ENCODE measurements at places on chromosomes 11 and 22. TPM values are rescaled to one million over a fixed set of nuclear protein-coding genes. Genes with fewer than 3 reads are reported as not detected.
A peak's percentile ranks its signal among the peaks of the same experiment; 100 is the strongest.

GRCh38 chr11:94844031-94844430 is 75.9 kb downstream of the AMOTL1 start:
- no peak for DNase-seq
- no peaks in the 10 kb centered on the region for H3K4me1 ChIP-seq
- H3K36me3 ChIP-seq: no peaks in the 10 kb centered on the region
- H3K4me3 ChIP-seq: no peak overlapping the region

DNA sequence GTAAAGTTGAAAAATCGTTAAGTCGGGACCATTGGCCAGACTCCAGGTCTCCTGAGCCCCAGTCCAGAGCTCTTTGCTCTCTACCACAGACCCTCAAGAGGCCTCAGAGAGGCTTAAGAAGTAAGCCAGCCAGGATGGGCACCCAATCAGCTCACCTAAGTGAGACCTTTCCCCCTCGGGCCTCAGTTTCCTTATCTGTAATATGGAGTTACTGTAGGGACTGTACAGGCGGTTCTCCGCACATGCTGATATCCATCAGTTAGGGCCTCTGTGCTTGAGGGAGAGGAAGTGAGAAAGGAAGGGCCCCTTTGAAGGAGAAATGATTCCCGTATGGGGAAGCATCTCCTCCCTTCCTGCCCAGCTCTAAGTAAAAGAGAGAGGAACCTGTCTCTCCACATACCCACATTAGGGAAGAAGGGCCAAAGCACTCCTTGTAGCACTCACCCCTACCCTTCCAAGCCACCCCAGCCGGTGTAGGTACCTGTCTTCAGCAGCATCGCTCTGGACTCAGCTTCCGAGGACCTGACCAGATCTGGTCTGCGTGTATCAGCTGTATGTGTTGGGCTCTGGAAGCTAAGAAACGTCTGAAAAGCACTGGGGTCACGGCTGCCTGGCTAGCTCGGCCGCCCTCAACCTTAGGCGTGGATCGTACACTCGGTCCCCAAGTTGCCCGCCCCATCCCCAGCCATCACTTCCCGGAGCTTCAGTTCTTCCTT is 653 bp downstream of the NAGA start:
- peak overlapping the region; percentile 86 for H3K4me3 ChIP-seq
- peak overlapping the region; percentile 93 for H3K27ac ChIP-seq
- H3K27me3 ChIP-seq: no peaks in the 10 kb centered on the region
- peaks cover 37% of the 10 kb centered on the region for H3K4me1 ChIP-seq
- DNase-seq: peak; percentile 36
- H3K36me3 ChIP-seq: peaks cover 25% of the 10 kb centered on the region

GRCh38 chr11:120793150-120793549 is 230.8 kb upstream of the TBCEL start:
- H3K27me3 ChIP-seq: no peaks in the 10 kb centered on the region
- no peaks in the 10 kb centered on the region for H3K4me1 ChIP-seq
- H3K36me3 ChIP-seq: no peaks in the 10 kb centered on the region
- no peak for DNase-seq
- H3K27ac ChIP-seq: no peak overlapping the region

GRCh38 chr11:71454470-71455113 is 1.6 kb downstream of the NADSYN1 start:
- peak; percentile 31 for DNase-seq
- H3K27me3 ChIP-seq: no peaks in the 10 kb centered on the region
- peak overlapping the region; percentile 79 for H3K27ac ChIP-seq

- H3K27me3 ChIP-seq: peaks cover 6% of the 10 kb centered on the region
- peaks cover 27% of the 10 kb centered on the region for H3K4me1 ChIP-seq
- H3K27ac ChIP-seq: peak overlapping the region; percentile 3
- H3K36me3 ChIP-seq: no peaks in the 10 kb centered on the region
- DNase-seq: peak; percentile 45
These were observed 18.4 kb downstream of the ABTB2 start for GRCh38 chr11:34339149-34340064.

- no peaks in the 10 kb centered on the region for H3K27me3 ChIP-seq
- no peak overlapping the region for H3K4me3 ChIP-seq
- no peak overlapping the region for H3K27ac ChIP-seq
These were observed 129.7 kb downstream of the SPATA19 start for GRCh38 chr11:133715602-133716001.

- no peaks in the 10 kb centered on the region for H3K36me3 ChIP-seq
- H3K27me3 ChIP-seq: peaks cover 2% of the 10 kb centered on the region
- H3K27ac ChIP-seq: no peak overlapping the region
- H3K4me3 ChIP-seq: no peak overlapping the region
These were observed 87.4 kb upstream of the SHISAL1 start for GRCh38 chr22:44399906-44400762.

DNA sequence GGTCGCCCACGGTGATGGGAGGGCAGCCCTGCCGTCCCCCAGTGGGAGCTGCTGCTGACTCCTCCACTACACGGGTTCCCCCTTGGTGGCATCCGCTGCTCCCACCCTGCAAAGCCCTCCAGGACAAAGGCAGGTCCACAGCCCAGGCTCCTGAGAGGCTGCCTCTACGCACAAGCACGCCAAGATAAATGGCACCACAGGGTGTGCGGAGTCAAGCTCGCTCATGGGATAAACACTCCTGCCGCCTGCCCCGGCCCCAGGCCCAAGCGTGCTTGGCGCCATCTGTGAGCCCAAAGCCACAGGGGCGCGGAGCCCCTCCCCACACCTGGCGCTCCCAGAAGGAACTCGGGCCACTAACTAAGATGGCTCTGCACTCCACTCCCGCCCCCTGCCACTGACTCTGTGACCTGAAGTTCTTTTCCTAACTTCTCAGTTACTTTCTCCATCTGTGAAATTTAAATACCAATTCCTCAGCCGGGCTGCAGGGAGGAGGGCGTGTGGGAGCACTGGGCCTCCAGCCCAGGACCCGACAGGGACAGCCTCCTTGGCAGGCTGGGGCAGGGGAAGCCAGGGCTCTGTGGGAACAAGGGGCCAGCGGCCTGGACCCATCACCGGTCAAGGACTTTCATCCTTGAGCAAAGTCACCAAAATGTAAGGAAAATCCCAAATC is 14.9 kb downstream of the EHD1 start:
- H3K27ac ChIP-seq: peak overlapping the region; percentile 94
- H3K4me3 ChIP-seq: peak overlapping the region; percentile 63
- no peaks in the 10 kb centered on the region for H3K27me3 ChIP-seq
- H3K36me3 ChIP-seq: peaks cover 48% of the 10 kb centered on the region
- no peak for DNase-seq

GRCh38 chr11:58125469-58125868 is at the start of gene OR9I1:
TSS of gene OR9I1 (minus strand) at chr11:58125530. CDS start at chr11:58119444, 6,086 bp downstream.
- H3K4me1 ChIP-seq: no peaks in the 10 kb centered on the region
- H3K27me3 ChIP-seq: peaks cover 2% of the 10 kb centered on the region
- no peak within 1 kb of the TSS for H3K27ac ChIP-seq
- DNase-seq: no peak
- H3K4me3 ChIP-seq: no peak within 1 kb of the TSS

DNA sequence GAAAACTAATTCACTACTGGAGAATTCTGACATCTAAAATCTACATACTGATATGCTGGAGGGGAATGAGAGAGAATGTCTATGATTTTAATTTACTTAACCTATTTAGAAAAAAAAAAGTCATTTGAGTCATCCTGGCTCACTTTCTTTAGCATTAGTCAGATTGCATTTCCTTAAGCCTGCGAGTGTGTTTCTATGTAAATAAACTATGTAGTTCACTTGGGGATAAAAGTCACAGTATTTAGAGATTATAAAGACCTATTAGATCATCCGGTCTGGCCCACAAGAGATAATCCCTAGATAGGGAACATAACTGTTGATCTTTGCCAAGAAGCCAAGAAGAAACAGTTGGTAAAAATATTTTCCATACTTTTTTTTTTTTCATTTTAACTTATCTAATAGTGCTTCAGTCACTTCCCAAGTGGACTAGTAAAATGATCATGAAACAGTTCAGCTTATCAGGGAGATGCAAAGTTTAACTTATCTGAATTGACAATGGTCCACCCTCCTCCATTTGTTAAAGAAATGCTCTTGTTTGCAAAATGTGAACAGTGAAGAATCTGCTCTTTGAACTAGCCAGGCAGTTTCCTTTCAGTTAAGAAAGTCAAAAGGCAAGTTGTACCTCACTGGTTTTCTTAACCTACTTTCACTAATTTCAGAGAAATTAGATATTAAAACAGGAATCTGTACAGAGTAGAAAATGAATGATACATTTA is 21.2 kb upstream of the BLID start:
- H3K27me3 ChIP-seq: no peaks in the 10 kb centered on the region
- H3K27ac ChIP-seq: no peak overlapping the region
- H3K4me1 ChIP-seq: no peaks in the 10 kb centered on the region
- no peaks in the 10 kb centered on the region for H3K36me3 ChIP-seq

GRCh38 chr11:105935791-105936190 is 86.2 kb downstream of the MSANTD4 start:
- H3K27me3 ChIP-seq: no peaks in the 10 kb centered on the region
- H3K36me3 ChIP-seq: no peaks in the 10 kb centered on the region

DNA sequence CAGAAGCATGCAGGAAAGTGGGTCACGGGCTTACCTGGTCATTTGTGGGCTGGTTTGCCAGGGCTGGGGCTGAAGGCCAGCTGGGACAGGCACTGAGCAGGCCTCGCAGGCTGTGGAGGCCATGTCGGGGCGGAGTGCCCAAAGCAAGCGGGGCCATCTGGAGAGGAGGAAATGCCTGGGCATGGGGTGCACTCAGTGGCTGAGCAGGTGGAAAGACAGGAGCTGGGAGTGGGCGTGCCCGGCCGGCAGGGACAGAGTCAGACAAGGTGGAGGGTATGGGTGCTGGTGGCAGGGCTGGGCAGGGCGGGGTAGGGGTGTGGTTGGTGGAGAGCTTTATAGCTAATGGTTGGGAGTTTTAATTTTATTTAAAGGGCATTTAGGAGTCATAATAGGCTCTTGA is 27.4 kb downstream of the DAGLA start:
- H3K27me3 ChIP-seq: peaks cover 17% of the 10 kb centered on the region
- H3K27ac ChIP-seq: no peak overlapping the region
- no peak overlapping the region for H3K4me3 ChIP-seq

GRCh38 chr11:108474664-108475463 is 7.5 kb upstream of the C11orf65 start:
- no peak overlapping the region for H3K27ac ChIP-seq
- no peaks in the 10 kb centered on the region for H3K4me1 ChIP-seq
- H3K4me3 ChIP-seq: no peak overlapping the region
- DNase-seq: no peak

- no peak for DNase-seq
- no peak overlapping the region for H3K27ac ChIP-seq
- H3K4me1 ChIP-seq: peaks cover 3% of the 10 kb centered on the region
These were observed 70.6 kb upstream of the SPON1 start for GRCh38 chr11:13891911-13892310.

- DNase-seq: peak; percentile 54
- no peak overlapping the region for H3K4me3 ChIP-seq
- no peak overlapping the region for H3K27ac ChIP-seq
- peaks cover 24% of the 10 kb centered on the region for H3K27me3 ChIP-seq
- no peaks in the 10 kb centered on the region for H3K4me1 ChIP-seq
- no peaks in the 10 kb centered on the region for H3K36me3 ChIP-seq
These were observed 71.7 kb downstream of the RAB38 start for GRCh38 chr11:88103337-88104206.

- no peak overlapping the region for H3K4me3 ChIP-seq
- H3K4me1 ChIP-seq: peaks cover 22% of the 10 kb centered on the region
- no peak for DNase-seq
- H3K27me3 ChIP-seq: no peaks in the 10 kb centered on the region
These were observed 57.2 kb downstream of the GRAMD1B start for GRCh38 chr11:123487157-123487744.

GRCh38 chr11:95853138-95853537 is 62.8 kb downstream of the CEP57 start:
- no peaks in the 10 kb centered on the region for H3K27me3 ChIP-seq
- no peak overlapping the region for H3K4me3 ChIP-seq
- H3K4me1 ChIP-seq: peaks cover 2% of the 10 kb centered on the region

- peak; percentile 51 for DNase-seq
- H3K4me3 ChIP-seq: no peak overlapping the region
- no peaks in the 10 kb centered on the region for H3K36me3 ChIP-seq
- no peak overlapping the region for H3K27ac ChIP-seq
- H3K27me3 ChIP-seq: peaks cover 14% of the 10 kb centered on the region
- H3K4me1 ChIP-seq: no peaks in the 10 kb centered on the region
These were observed 10.7 kb upstream of the GSTP1 start for GRCh38 chr11:67572747-67573419.

DNA sequence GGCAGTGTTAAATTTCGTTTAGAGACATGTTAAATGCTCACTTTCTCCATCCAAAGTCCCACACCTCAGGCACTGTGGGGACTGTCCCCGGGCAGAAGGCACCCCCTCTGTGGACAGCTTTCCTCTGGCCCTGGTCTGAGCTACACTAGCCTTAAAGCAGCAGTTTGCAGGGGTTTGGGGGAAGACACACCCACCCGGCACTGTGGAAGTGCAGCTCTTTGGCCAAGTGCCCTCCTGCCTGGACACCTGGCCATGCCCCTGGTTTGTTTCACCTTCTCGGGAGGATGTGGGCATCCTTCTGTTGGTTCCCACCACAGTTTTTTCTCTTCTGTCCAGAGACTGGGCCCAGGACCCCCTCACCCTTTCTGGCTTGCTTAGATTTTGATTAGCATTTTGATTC is 1254.7 kb downstream of the BRD1 start:
- H3K27me3 ChIP-seq: peaks cover 15% of the 10 kb centered on the region
- peaks cover 1% of the 10 kb centered on the region for H3K4me1 ChIP-seq
- H3K27ac ChIP-seq: no peak overlapping the region

- H3K27me3 ChIP-seq: peaks cover 7% of the 10 kb centered on the region
- no peak overlapping the region for H3K4me3 ChIP-seq
- DNase-seq: no peak
- H3K27ac ChIP-seq: no peak overlapping the region
- no peaks in the 10 kb centered on the region for H3K36me3 ChIP-seq
These were observed 23.2 kb downstream of the AMOTL1 start for GRCh38 chr11:94791216-94791889.

- H3K27me3 ChIP-seq: no peaks in the 10 kb centered on the region
- H3K4me3 ChIP-seq: no peak overlapping the region
- DNase-seq: no peak
- H3K27ac ChIP-seq: no peak overlapping the region
- H3K36me3 ChIP-seq: no peaks in the 10 kb centered on the region
These were observed 359.3 kb downstream of the CADM1 start for GRCh38 chr11:115144914-115145313.

GRCh38 chr11:62001450-62002191 is 34.2 kb upstream of the FTH1 start:
- no peak overlapping the region for H3K27ac ChIP-seq
- no peak for DNase-seq
- H3K36me3 ChIP-seq: peaks cover 10% of the 10 kb centered on the region
- no peaks in the 10 kb centered on the region for H3K4me1 ChIP-seq
- no peaks in the 10 kb centered on the region for H3K27me3 ChIP-seq

Gene DEUP1
- not detected for total RNA-seq

Gene CALCA
- not detected for total RNA-seq

Gene ACTN3
- not detected for total RNA-seq

Gene GRM5
- not detected for total RNA-seq

Gene SBF2
- 5.1 TPM for total RNA-seq

Gene TMEM191B
- 0.94 TPM for total RNA-seq

Gene RTN4RL2
- total RNA-seq: 0.57 TPM

Gene GGT5
- total RNA-seq: 0.44 TPM

Gene TPBGL
- 0.13 TPM for total RNA-seq

Gene C22orf31
- total RNA-seq: not detected

Gene LRRC74B
- total RNA-seq: not detected

Gene PRG3
- not detected for total RNA-seq

Gene HOATZ
- not detected for total RNA-seq

Gene CCDC87
- total RNA-seq: 0.55 TPM

Gene CTR9
- 44.0 TPM for total RNA-seq
